Mesothelial cell of epicardium (in vitro differentiated cells): ENCODE measurements at places on chromosomes 11 and 22. TPM values are rescaled to one million over a fixed set of nuclear protein-coding genes. Genes with fewer than 3 reads are reported as not detected.

Gene TIGD3
- total RNA-seq: 0.49 to 0.75 TPM (median 0.60 TPM) in 3 replicates

DNA sequence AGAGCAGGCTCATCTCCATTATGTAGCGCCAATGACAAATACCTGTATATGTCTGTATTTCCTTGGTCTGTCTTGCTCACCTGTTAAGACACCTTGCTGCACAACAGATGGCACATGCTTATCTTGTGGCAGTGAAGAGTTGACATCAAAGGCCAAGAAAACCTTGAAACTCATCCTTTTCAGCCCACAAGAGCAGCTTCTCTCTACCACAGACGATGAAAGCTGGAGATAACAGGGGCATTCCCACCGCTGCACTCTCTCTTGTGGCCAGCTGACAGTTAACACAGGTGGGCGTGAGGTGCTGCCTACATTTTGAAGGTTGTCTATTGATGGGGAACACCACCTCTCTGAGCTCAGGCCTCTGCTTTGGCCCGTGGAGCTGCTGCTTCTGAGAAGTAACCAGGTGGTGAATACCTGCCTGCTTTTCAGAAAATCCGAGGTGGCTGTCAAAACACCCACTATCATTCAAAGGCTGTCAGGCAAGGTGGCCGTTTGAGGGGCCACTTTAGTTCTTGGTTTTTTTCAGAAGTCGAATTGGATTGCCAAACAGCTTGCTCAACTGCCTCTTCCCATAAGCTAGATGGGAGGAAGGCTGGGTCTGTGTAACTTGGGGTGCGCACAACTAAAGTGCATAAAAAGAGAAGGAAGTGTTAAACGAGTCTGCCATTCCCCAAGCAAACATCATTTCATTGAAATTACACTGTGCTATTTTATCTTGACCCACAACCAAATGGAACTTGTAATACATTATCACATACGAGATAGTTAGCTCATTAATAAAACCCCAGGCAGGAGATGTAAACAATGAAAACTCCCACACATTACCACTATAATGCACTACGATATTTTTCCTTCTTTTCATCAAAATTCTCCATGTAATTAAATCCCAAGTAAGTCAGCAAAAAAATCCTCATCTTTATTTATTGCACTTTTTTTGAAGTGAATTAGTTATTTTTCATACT, 87.1 kb upstream of the RAG2 start:
- DNase-seq: no peak

- DNase-seq: no peak
These were observed 99.8 kb downstream of the ZBTB16 start for GRCh38 chr11:114159320-114159719.

DNA sequence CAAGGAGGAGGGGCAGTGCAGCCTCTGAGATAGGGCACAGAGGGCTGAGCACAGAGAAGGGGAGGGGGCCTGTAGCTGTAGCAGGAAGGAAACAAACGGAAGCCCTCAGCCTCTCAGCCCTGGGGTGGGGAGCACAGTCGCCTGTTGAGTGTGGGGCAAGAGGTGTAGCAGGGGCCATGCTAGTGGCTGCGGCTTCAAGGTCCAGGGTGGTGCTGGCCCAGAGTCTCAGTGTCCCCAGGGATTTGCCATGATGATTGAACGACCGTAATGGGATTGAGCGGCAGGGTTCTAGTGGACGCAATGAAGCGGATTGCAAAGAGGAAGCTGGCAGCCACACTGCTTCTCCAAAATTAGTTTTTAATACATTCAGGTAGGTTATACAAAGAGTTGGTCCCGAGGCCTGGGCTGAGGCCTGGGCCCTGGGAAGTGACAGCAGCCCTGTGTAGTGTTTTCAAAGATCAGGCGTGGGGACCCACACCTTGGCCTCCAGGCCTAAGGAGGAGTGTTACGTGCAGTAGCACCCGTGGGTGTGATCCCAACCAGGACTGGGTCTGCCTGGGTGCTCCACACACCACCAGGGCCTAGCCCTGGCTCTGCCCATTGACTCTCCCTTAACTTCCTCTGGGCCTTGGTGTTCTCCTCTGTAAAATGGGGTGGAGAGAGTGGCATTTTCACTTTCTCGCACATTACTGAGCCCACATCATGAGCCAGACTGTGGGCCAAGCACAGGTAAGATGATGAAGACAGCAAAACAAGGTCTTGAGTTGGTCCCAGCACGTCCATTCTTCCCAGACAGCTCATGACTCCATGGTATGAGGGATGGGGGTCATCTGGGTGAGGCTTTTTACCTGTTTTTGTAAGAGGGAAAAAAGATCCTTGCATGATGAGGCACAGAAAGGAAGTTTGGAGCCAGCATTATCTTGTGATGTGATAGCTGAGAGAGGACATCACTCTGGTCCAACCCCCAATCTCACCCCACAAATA, 13.1 kb downstream of the LRRC32 start:
- DNase-seq: no peak

GRCh38 chr11:124896071-124896750, 1.5 kb downstream of the ROBO4 start:
- no peak for DNase-seq

DNA sequence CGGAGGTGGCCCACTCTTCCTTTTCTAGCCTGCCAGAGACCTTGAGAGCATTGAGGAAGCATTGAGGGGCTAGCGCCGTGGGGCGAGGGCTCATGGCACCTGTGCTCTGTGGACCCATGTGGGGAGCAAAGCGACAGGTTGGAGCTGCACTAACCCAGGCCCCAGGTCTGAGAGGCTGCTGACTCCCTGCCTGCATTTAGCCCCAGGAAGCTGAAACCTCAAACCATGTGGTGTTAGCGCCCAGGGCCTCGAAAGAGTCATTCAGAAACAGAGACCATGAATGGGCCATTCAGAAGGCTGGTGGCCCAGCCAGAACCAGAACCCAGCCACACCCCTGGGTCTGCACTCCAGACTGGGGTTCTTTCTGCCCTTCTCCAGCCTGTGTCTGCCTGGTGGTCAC, 88.6 kb downstream of the BCR start:
- DNase-seq: no peak

DNA sequence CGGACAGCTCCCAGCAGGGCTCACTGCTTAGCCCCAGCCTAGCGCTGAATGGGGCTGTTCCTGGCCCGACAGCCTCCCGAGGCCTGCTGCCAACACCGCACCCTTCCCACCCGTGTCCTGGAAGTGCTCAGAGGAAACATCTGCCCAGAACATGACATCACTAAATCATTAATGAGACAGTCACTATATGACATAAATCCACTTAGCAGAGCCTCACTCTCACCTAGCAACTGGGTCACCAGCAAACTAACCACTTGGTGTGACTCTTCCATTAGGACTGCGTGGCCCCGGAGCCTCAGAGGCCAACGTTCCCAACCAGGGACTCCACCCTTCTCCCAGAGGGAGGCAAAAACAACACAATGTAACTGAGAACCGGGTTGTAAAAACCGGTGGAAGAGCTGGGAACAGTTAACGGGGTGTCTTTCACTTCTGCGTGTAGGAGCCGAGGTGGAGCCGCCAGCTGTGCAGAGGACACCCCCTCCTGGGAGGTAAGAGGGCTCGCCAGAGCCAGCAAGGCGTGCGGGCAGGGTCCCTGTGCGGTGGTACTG, 21.4 kb upstream of the PACSIN2 start:
- no peak for DNase-seq

GRCh38 chr11:115199481-115200069, 304.6 kb downstream of the CADM1 start:
- no peak for DNase-seq

Gene OR51A2
- total RNA-seq: not detected in 3 replicates

DNA sequence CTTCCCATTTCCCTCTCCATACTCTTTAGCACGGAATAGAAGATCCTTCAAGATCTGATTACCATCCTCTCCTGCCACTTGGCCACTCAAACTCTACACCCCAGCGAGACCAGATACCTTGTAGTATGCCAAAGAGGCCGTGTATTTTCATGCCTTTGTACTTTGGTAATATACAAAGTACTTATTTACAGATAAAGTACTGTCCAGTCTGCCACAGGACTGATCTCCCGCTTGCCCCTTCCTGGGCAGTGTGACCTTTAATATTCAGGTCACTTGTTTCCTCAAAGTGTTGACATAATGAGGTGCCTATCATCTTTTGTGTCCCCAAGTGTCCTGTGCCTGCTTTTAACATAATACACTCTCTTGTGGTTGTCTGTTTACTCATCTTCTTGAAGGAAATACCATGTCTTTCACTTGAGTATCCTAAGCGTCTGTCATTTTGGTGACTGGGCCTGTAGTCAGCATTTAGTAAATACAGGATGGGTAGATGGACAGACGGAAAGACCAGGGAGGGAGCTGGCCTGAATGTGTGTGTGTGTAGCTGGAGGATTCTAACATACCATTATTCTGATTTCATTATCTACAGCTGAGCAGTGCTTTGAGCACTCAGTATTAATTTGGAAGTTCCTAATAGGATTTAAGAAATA, 137.4 kb downstream of the NAV2 start:
- no peak for DNase-seq

- DNase-seq: no peak
These were observed 666.5 kb downstream of the NTM start for GRCh38 chr11:132036746-132037466.

- no peak for DNase-seq
These were observed 9.1 kb upstream of the TUBA8 start for GRCh38 chr22:18101536-18101935.

GRCh38 chr11:27153136-27153535, 112.5 kb downstream of the BBOX1 start:
- no peak for DNase-seq

DNA sequence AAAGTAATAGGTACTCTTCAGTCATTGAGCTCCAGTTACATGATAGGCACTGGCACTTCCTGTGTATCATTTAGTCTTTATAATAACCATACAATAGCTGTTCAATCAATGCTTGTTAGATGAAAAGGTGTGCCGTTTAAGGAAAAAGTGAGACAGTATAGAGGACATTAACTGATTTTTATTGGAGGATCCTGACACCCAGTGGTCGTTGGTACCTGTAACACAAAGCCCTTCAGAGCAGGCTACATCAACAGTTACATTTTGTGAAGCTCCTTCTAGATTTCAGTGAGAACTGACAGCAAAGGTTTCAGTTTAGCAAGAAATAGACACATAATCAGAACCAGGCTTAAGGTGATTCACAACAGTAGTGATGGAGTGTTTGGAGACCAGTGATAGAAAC, 44.2 kb downstream of the CCDC81 start:
- DNase-seq: no peak

DNA sequence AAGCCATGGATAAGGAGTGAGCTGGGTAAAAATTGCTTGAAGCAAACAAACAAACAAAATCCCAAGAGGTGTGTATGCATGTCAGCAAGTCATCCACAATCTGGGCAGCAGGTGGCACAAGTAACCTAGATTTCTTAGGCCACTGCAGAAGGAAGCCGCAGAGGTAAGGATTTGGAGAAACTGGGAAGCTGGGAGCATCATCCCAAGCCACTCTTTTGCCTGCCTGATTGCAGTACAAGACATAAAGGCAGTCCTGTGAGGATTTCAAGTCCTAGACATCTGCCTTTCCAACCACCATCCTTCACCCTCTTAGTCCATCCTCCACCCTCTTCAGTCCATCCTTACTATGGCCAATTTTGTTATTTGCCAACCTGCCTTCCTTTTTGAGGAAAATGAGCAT, 67.2 kb upstream of the BMAL1 start:
- no peak for DNase-seq

DNA sequence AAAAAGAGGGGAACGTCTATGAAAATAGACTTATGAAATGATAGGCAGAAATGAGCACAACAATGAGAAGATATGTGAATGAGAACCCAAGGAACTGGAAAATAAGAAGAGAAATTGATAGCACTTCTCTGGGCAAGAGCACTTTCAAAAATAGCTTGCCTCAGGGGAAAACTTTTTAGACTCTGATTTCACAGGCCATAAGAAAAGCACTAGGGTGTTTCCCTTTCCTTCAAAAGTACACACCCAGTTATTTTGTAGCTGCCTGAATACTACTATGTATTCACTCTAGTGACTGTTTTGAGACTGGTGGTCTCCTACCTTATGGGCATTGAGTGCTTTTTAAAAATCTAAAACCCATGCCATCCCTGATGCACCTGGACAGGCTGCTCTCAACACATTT, 172.3 kb upstream of the SOX6 start:
- DNase-seq: no peak

Gene MB
- not detected in 3 replicates for total RNA-seq

Gene SCUBE2
- 1.1 to 1.7 TPM (median 1.5 TPM) in 3 replicates for total RNA-seq

Gene MTMR3
- 54.4 to 58.8 TPM (median 58.7 TPM) in 3 replicates for total RNA-seq

DNA sequence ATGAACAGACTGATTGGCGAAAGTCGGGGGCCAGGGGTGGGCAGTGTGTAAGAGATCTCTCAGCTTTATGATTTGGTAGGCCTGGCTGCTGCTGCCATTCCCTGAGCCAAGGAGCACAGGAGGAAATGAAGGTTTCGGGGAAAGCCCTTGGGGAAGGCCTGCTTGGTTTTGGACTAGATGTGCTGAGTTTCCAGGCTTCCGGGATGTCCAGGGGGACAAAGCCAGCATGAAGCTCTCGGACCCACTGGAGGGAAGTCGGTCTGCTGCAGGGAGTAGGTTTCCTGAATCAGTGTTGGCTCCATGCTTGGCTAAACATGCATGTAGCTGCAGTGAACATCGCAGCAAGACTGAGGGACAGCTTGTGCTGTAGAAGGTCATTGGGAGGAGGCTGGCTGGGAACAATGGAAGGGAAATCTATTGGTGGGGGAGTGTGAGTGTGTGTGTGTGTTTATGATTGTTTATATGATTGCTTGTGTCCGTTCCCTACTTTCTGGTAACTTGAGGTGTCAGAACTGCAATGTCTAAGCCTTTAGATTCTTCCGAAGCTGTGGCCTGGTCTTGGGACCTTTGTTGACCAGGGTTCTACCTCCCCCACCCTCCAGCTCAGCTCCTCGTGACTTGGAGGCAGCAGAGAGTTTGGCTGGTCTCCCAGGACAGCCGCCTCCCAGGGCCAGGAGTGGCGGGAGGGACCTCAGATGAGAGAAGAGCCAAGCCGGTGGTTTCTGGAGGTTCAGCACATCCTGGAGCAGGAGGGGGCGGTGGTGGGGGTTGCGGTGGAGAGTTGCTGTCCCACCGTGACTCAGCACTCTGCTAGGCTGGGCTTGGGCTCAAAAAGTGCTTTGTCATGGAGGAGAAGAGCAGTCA, 4.0 kb upstream of the FTH1 start:
- DNase-seq: peak; percentile 88

Gene ZNF214
- total RNA-seq: 6.2 to 7.4 TPM (median 6.5 TPM) in 3 replicates

GRCh38 chr11:112451250-112451649, 190.6 kb upstream of the PLET1 start:
- no peak for DNase-seq

DNA sequence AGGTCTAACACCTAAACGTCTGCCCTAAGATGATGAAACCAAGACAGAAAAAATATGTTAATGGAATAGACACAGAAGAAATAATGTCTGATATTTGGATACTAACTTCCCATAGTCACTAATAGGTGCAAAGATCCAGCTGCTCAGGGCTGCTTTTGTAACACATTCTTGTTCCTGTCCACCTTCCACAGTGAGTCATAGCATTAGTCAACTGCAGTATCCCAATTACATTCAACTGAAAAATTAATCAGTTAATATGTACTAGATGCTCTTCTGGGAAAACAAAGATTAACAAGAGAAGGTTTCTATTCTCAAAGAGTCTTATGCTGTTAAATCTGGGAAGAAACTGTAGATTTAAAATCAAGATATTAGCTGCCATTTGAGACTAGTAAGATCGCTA, 47.6 kb downstream of the HEPHL1 start:
- no peak for DNase-seq

- DNase-seq: no peak
These were observed 125.9 kb downstream of the CCDC81 start for GRCh38 chr11:86500500-86501140.
